ENCODE measurements at places on chromosomes 4 and X.

GRCh38 chr4:89303814-89304388, 3.7 kb downstream of the GPRIN3 start:
- DNase-seq: no peak

GRCh38 chr4:7549866-7550265, 115.1 kb upstream of the PSAPL1 start:
- DNase-seq: no peak

GRCh38 chr4:165517216-165517615, 138.4 kb downstream of the CPE start:
- DNase-seq: no peak

DNA sequence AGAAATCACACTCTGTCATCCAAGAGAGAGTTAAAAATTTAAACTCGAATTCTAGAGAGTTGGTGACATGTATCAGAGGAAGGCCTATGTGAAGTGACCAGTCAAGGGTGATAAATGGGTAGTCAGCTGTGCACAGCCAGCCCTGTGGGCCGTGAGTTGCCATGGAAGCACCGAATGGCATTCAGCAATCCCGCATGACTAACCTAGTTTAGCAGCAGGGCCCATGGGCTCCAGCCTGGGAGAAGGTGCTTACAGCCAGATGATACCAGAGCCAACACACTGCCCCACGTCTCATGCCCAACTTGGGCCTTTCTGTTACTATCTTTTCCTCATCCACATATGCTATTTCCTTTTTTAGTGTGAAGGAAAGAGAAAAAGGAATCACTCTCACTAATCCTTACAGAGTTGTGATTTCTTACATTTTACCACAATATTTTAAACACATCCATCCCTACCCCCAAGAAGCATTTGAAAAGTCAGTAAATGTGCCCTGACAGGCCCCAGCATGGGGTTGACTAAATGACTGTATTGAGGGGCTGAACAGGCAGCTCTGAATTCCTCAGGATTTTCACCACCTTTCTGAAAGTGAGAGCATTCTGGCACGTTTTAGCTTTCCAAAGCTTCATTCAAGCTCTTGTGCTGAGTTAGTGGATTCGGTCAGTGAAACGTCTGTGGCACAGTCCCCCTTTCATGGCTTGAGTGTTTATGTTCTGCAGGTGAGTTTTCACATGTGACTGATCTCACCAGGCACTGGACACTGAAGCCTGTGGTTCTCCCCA, 104.2 kb downstream of the AFF1 start:
- no peak for DNase-seq

- DNase-seq: no peak
Observed at GRCh38 chr4:110653321-110654253, 30.7 kb upstream of the PITX2 start.
